ENCODE measurements at places on chromosomes 2 and 18.

DNA sequence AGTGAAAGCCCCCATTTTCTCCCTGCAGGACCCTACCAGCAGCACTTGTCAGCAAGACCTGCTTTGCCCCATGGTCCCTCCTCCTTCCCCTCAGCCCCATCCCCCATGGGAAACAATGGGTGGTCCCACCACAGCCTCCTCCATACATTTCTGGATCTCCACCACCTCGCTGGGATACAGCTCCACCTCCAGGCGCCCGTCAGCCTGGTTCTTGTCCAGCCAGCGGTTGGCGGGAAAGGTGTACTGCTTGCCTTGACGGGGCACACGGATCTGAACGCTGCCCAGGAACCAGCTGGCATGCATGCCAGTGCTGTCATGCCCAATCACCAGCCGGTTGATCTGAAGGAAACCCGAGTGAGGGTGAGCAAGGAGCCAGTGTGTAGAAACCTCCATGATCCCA lies 90.9 kb downstream of the LOXHD1 start:
- DNase-seq = no peak

DNA sequence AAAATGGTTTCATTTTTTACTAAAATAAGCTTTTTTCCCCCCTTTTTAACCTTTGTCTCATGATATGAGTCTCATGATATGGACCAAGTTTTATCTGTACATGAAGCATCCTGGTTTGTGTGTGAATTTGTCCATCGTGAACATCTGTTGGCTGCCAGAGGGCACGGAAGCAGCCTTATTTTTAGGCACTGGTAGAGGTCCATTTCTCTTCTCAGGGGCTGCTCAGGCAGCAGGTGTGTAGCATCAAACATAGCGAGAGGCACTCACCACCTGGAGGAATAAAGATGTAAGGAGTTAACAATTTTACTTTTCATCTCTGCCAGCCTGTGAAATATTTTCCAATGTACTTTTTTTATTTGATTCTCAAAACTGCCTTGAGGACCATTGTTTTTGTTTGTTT lies 134.5 kb downstream of the RHBDD1 start:
- DNase-seq = no peak

- DNase-seq = peak; percentile 43
These were observed 140.3 kb downstream of the RPIA start for GRCh38 chr2:88831792-88832248.

- DNase-seq = no peak
These were observed 70.5 kb downstream of the SFXN5 start for GRCh38 chr2:73000808-73001570.

GRCh38 chr18:9741793-9742523 lies 33.9 kb downstream of the RAB31 start:
- no peak for DNase-seq

- no peak for DNase-seq
These were observed 877 bp downstream of the INHBB start for GRCh38 chr2:120346667-120347358.

GRCh38 chr18:48623468-48624235 lies 84.8 kb downstream of the CTIF start:
- DNase-seq = no peak

GRCh38 chr2:16412321-16413030 lies 253.2 kb downstream of the CYRIA start:
- DNase-seq = no peak

DNA sequence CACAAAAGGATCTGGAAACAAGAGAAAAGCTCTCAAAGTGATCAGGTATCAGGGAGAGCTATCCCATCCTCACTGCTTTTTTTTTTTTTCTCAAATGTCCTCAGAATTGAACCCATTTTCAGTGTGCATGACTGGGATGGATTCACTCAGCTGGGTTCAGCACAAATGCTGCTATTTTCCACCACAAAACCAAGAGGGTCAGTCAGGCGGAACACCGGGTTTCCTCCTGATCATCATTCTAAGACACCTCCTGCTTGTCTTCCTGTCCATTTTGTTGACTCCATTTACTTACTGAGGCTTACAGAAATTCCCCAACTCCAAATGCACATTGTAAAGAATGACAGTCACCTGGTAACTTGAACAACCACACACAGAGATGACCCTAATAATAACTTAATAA lies 39.9 kb downstream of the CYRIA start:
- DNase-seq = no peak

- no peak for DNase-seq
These were observed 32.2 kb upstream of the PIK3C3 start for GRCh38 chr18:41922841-41923240.

- DNase-seq = no peak
These were observed 34.4 kb downstream of the VPS54 start for GRCh38 chr2:63984606-63985359.

DNA sequence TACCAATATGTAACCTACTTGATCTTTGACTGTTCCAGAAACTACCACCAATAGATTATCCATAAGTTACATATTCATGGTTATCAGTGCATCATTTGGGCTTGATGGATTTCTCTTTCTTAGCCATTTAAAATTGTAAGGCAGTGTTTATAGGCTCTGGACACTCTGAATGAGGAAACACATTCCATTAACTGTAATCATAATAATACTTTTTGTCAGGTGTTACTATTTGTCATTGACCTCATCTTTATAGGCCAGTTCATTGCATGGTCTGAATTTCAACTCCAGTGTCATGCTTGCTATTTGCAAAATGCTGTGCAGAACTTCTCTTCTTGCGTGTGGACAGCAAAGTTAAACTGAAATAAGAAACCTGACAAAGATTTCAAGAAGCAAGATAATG lies 1340.2 kb upstream of the ZEB2 start:
- DNase-seq = no peak

DNA sequence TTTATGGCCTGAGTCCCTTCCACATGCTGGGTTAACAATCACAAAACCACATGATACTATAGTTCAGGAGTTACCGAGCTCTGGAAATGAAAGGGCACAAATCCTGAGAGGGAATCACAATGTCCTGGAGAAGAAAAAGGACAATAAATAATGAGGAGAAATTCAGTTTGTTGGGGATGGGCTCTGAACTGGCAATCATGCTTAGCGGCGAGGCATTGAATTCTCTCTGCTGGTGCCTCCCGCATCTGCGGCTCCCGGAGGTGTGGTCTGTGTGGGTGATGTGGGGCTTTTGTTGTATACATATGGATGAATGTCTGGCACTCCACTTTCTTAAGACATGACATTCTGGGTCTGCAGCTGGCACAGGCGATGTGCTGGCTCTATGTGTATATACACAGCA lies 46.1 kb downstream of the NRP2 start:
- DNase-seq = no peak

DNA sequence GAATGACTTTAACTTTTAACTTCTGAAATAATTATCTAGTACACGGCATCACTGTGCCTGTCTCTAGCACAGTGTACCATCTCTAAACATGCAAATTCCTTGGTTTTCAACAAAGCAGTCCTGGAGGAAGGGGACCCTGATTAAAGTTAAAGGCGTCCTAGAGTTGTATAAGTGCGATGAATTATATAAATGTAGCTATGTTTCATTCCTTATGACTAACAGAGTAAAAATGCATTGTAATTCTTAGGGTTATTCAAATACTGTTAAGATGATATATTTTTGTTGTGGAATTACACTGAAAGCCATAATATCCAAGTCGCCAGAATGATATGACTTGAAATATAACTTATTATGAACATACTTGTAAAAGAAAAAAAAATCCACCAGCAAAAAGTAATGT lies 544.9 kb upstream of the LINC00305 start:
- DNase-seq = no peak

- DNase-seq = no peak
These were observed 126.2 kb upstream of the CAB39 start for GRCh38 chr2:230586328-230586982.

- no peak for DNase-seq
These were observed 80.7 kb downstream of the PLCL1 start for GRCh38 chr2:197885126-197885525.

DNA sequence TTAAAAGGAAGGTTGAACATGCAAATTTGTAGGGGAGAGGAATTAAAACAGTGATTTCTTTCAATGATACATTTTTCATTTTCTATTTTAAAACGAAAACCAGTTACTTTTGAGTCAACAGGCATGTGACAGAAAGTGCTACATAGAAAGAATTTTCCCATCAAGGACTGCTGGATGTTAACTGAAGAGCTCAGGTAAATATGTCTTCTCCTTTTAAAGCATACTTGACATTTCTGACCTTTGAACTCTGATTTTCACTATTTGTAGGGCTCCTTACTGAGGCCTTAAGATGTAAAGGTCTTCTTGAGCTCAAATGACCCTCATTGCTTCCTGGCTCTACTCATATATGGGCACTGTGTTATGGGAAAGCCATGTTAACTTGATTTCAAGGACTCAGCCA lies 32.4 kb downstream of the FIGN start:
- no peak for DNase-seq

GRCh38 chr2:210956101-210956500 lies 399.7 kb downstream of the CPS1 start:
- DNase-seq = no peak

DNA sequence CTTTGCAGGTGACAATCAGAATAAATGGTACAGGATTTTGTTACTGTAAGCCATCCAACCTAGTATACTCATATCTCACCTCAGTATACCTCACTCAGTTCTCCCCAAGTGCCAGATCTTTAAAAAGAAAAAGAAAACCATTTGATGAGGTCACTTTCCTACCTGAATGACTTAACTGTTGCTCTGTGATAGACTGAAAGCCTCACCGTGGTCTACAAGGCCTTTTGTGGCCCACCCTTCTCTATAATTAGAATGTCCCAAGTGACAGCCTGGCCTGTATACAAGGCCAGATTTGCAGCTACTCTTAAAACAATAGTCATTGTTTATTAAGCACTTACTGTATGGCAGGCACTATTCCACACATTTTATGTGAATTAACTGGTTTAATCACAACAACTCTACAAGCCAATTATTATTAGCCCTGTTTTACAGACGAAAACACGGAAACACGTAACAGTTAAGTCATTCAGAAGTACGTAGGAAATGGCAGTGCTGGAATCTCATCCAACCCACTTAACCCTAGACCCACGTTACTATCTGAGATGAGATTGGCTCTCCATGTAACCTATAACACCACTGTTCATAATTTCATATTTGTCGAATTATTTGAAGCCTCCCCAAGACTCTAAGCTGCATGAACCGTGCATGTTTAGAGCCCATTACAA lies 28.3 kb downstream of the PKP4 start:
- DNase-seq = no peak

- no peak for DNase-seq
These were observed 234.6 kb upstream of the RAB12 start for GRCh38 chr18:8374676-8375075.

- DNase-seq = no peak
These were observed 41.7 kb upstream of the NABP1 start for GRCh38 chr2:191636235-191636543.

DNA sequence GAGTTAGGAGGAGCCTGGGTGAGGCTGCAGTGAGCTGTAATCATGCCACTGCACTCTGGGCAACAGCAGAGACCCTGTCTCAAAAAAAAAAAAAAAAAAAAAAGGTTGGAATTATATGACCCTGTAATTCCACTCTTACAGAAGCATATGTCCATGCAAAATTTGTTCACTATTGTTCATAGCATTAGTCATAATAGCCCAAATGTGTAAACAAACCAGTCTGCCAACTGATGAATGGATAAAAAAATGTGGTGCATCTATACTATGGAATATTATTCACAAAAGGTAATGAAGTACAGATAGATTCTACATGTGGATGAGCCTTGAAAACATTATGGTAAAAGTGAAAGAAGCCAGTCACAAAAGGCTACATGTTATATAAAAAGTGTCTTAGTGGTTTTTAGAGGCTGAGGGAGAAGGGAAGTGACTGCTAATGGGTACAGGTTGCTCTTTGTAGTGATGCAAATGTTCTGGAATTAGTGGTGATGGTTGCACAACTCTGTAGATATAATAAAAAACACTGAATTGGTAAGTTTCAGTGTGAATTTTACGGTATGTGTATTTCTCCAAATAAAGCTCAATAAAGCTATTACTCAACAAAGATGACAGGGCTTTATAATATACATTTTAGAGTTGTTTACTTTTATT lies 9.4 kb downstream of the COA5 start:
- no peak for DNase-seq

GRCh38 chr2:44746856-44747615 lies 194.5 kb upstream of the SIX3 start:
- no peak for DNase-seq

- no peak for DNase-seq
These were observed 55.8 kb downstream of the ASXL2 start for GRCh38 chr2:25822190-25823117.

DNA sequence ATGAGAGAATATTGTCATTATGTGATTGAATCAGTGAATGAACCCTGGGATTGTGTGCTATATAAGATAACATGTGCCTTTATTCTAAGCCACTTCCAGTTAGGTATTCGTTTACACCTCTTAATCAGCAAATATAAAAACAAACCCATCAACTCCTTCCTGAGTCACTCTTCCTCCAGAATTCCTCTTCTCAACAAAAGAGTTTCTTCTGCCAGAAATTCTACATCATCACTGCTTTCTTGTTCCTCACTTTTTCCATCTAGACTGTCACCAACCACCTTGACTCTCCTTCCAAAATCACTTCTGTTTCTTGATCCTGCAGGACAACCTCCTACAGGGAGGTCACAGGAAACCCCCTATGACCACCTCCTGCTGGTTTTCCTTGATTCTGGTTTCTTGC lies 261.4 kb downstream of the CYP26B1 start:
- no peak for DNase-seq

DNA sequence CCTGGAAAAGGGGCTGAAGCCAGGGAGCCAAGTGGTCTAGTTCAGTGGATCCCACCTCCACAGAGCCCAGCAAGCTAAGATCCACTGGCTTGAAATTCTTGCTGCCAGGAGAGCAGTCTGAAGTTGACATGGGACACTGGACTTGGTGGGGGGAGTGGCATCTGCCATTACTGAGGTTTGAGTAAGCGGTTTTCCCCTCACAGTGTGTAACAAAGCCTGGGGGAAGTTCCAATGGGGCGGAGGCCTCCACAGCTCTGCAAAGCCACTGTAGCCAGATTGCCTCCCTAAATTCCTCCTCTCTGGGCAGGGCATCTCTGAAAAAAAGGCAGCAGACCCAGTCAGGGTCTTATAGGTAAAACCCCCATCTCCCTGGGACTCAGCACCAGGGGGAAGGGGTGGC lies 144.4 kb downstream of the PTPRM start:
- DNase-seq = no peak

DNA sequence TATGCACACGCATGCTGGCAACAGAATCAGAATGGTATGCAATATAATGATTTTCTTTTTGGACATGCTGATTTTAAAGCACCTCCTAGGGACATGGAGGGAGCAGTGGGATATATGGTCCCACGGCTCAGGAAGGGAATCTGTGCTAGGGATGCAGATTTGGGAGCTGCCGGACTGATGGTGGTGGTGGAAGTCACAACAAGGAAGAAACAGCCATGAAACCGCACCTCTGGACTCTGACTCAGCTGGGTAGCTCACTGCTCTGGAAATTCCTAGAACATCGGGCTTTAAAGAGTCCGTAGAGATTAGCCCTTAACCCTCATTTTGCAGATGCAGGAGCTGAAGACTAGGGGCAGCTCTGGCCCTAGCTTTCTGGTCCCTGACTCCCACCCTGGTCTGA lies 364.3 kb upstream of the KLHL29 start:
- no peak for DNase-seq

Measured in iPS DF 6.9 (cell line).